Stimulated activated CD8-positive, alpha-beta memory T cell treated with anti-CD3 and anti-CD28 coated beads, Interleukin-4, amount 100 ng/mL, for 4 hours (primary cell): ENCODE measurements at places on chromosomes 12 and 14.
A peak's percentile ranks its signal among the peaks of the same experiment; 100 is the strongest.

DNA sequence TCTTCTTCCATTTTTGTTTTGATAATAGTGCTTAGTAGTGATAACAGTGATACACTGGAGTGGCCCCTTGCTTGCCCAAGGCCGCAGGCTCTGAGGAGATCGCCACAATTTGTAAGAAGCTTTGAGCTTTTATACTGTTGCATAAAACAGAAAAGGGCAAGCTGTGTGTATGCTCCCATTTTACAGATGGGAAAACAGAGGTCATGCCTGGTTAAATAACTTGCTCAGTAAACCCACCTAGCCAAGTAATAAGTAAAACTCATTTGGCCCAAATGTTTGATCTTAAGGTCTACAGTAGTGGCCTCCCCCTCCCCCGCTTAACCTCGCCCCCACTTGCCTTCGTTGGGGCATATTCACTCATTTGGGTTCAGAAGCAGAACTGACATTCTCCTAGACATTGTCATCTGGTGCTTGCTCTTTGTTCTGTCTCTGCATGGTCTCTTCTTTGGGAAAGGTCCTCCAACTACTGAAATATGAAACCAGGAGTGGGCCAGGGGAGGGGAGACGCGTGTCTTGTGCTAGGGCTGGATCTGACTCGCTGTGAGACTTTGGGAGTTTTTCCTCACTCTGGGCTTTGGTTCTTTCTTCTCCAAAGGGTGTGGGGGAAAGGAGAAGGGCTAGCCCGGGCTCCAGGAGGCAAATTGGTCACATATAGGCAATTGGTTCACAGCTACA is 88.1 kb downstream of the PAPOLA start:
- DNase-seq = no peak

- no peak for DNase-seq
These were observed 49.8 kb downstream of the FAR2 start for GRCh38 chr12:29198901-29199300.

- no peak for DNase-seq
These were observed 196.7 kb downstream of the ZFP36L1 start for GRCh38 chr14:68596211-68596610.

GRCh38 chr14:39467889-39468524 is 35.8 kb upstream of the FBXO33 start:
- no peak for DNase-seq

DNA sequence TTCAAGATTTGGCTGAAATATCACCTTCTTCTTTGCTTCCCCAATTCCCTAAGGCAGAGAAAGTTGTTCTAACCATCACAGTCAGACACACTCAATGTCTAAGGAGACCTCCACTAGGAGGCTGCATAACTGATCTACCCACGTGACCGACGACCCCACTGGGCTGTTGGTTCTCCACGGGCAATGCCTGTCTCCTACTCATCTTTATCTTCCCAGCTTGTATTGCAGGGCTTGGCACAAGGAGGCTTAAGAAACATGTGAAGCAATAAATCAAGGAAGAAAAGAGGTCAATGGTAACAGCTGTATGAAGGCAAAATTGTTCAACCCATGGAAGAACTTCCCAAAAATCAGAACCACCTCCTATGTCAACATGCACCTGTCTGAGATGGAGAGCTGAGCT is 27.1 kb downstream of the NT5DC3 start:
- DNase-seq = no peak

DNA sequence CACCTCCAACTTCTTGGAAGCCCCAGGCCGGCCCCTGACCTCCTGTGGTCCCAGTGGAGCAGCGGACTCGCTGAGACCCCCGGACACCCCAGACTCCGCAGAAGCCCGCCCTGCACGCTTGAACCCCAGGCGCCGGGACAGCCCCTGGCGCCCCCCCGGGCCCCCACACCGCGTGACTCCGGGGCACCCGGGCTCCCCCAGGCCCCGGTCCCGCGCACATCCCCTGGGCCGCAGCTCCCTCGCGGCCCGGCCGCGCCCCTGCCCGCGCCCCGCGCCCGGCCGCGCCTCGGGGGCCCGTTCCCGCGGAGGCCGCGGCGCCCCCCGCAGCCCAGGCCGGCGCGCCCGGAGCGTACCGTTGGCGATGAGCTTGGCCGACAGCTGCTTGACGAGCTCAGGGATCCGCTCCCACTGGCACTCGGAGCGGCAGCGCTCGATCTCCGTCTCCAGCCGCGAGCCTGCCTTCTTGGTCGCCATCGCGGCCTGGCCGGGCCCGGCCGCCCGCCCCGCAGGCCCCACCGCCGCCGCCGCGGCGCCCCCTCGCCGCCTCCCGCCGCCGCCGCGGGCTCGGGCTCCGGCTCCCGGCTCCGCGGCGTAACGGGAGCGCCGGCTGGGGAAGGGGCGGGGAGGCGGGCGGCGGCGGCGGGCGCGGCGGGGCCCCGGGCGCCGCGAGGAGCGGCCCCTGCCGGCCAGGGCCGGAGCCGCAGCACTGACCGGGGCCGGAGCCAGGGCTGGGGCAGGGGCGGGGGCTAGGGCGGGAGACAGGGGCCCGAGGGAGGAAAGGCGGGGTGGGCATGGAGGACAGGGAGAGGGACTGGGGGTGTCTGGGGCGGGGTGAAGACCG is at the start of gene TTC7B:
Gene TTC7B, minus strand, starts transcription at position 609 of the 841 bp plus-strand sequence. Its CDS starts 135 bp downstream, at position 474.
- no peak for DNase-seq

DNA sequence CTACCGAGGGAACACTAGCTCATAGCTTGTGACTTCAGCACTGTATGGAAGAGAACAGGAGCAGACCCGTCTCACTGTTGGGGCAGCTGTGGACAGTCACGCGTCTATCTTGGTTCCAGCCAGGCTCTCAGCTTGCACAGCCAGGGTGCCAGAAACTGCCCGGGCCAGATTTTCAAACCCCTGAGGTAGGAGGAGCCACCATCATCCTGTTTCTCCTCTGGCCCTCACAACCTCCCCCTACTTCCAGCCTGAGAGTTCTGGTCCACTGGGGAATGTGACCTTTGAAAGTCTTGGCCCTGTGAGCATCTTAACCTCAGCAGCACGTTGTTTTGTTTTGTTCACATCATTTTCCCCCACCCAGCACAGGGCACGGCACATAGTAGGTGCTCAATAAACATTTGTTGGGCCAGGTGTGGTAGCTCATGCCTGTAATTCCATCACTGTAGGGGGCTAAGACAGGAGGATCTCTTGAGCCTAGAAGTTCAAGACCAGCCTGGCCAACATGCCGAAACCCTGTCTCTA is 50.4 kb downstream of the PSMA6 start:
- DNase-seq = no peak

- DNase-seq = no peak
These were observed 221.2 kb downstream of the RAD51B start for GRCh38 chr14:68040633-68041369.

- DNase-seq = no peak
These were observed 61.7 kb downstream of the RALGAPA1 start for GRCh38 chr14:35747379-35747778.

GRCh38 chr14:95156161-95157047 is 925 bp downstream of the DICER1 start:
- DNase-seq = no peak

GRCh38 chr12:49538510-49539403 is at the start of gene KCNH3:
Gene KCNH3, plus strand, starts transcription at chr12:49539030. Its CDS starts 387 bp downstream, at chr12:49539417.
- peak; percentile 80 for DNase-seq

GRCh38 chr14:61766151-61766550 is 3.9 kb downstream of the SNAPC1 start:
- DNase-seq = no peak

DNA sequence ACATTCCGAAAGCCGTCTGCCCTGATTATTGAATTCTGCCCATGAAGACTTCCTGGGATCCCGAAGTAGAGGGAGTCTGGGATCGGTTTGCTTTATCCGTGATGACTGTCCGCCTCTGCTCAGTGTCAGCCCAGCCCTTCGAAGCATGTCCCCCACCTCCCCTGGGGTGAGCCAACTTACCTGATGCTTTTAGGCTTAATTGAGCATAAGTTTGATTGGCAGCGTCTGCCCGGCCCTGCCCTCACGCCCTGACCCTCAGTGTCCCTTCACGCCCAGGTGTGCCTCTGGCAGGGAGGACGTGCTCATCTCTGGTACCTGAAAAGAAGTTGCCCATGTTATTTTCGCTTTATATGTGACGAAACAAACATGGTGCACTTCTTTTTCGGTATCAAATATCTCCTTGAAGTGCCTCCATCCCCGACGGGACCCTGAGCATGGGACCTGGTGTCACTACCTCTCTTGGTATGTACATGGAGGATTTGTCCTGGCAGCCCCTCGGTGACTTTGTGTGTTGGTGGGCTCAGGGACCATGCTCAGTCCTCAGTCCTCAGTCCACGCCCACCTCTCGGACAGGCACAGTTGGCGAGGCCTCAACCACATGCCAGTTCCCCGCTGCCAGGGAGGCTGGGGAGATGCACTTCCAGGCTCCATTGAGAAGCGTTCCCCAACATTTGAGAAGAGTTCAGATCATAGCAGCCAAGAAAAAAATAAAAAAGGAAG is 130.1 kb upstream of the RTL1 start:
- no peak for DNase-seq

- no peak for DNase-seq
These were observed 660 bp upstream of the HCFC2 start for GRCh38 chr12:104063712-104064030.

GRCh38 chr14:104467641-104468040 is 111.9 kb upstream of the C14orf180 start:
- DNase-seq = no peak

GRCh38 chr12:111812881-111813741 is 28.9 kb upstream of the MAPKAPK5 start:
- DNase-seq = peak; percentile 27

GRCh38 chr12:96907671-96908422 is 790 bp downstream of the NEDD1 start:
- no peak for DNase-seq

GRCh38 chr12:114238808-114239207 is 167.1 kb downstream of the TBX5 start:
- DNase-seq = no peak

- DNase-seq = no peak
These were observed 434.0 kb upstream of the RGS6 start for GRCh38 chr14:71498212-71498611.

- no peak for DNase-seq
These were observed 187.0 kb downstream of the ETV6 start for GRCh38 chr12:11836282-11837151.

DNA sequence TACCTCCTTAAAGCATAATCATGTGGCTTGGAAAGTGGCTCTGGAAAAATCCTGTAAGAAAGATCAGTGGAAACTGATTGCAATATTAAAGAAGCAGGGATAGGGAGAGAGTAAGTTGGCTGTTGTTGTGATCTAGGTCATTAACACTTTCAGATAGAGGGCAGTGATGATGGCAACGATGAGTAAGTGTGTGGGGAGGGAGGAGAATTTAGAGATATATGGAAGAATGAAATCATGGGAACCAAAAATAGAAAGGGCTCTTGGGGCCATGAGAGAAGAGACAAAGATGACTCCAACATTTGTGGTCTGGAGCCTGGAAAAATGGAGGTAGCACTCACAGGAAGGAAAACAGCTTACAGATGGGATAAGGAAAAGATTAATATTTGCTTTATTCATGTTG is 23.3 kb downstream of the SNRPF start:
- DNase-seq = no peak

DNA sequence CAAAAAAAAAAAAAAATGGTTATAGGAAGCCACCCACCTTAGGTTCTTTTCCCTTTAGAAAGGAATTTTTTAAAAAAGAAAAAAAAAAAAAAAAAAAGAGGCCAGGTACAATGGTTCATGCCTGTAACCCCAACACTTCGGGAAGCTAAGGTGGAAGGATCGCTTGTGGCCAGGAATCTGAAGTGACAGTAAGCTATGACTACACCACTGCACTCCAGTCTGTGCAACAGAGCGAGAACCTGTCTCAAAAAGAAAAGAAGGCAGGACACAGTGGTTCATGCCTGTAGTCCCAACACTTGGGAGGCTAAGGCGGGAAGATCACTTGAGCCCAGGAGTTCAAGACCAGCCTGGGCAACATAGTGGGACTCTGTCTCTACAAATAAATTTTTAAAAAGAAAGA is 36.0 kb downstream of the SPTLC2 start:
- no peak for DNase-seq

DNA sequence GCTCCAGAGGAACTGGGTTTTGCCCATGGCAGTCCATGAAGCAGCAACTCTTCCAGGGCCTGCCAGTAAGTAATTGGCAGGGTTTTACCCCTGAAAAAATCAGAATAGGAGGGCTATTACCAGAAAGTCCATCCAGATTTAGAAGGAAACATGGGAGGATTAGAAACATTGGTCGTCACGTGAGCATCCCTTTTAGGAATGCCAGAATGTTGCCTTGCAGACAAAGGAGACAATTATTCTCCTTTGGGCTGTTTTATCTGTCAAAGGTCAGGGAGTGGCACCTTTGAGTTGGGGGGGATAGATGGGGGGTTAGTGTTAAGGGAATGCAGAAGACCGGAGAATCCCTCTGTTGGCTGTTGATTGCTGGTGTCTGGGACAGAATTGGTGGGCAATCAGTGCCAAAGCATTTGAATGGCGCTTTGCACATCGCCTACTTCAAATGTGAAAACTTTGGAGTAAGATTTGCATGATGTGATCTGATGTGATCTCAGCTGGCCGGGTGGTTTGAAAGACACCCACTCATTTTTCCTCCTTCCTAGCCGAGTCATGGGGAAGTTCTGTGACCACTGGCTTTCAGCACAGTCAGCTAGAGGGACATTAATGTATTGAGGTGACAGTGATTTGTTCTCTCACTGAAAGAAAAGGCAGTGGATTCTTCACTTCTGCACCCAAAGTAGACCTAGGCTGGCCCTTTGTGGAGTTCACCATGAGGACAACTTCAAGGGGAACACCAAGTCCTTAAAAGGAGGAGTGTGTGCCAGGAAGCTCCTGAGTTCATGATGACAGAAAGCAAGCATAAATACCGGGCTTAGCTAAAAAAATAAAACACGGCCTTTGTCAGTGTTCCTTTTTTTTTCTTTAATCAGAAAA is 31.4 kb downstream of the FLVCR2 start:
- DNase-seq = no peak

DNA sequence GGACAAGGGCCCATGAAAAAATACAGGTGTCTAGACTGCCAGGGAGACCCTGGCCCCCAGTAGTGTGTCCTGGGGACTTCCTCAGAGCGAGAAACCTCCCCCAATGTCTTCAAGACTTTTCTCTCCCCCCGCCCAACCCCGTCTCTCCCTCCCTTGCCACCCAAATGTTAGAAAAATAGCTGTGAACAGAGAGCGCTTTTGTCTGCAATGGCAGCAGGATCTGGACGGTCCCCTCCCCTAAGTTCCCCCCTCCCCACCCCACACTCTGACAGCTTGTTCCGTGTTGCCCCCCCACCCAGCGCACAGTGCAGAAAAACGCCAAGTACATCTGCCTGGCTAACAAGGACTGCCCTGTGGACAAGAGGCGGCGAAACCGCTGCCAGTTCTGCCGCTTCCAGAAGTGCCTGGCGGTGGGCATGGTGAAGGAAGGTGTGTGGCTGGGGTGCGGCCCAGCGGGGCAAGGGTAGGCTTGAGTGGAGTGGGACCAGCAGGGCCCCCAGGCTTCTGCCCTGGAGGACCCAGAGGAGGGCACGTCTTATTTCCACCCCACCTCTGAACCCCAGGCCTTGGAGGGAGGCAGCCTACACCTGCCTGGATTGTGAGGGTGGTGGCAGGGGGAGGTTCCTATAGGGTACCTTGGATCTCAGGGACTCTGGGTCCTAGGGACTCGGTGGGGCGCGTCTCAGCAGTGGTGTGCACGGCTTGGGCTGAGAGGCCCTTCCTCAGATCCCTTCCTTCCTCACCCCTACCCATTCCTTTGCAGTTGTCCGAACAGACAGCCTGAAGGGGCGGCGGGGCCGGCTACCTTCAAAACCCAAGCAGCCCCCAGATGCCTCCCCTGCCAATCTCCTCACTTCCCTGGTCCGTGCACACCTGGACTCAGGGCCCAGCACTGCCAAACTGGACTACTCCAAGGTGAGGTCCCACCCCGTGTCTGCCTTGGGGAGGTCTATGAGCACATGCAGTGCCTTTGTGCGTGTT is 4.8 kb downstream of the NR4A1 start:
- DNase-seq = no peak

GRCh38 chr12:49910331-49911212 is 6.9 kb upstream of the FAIM2 start:
- DNase-seq = no peak
